Aorta (tissue), 5 donors: ENCODE measurements at places on chromosomes 3 and 15. TPM values are rescaled to one million over a fixed set of nuclear protein-coding genes. Genes with fewer than 3 reads are reported as not detected.

- no peak for DNase-seq
Measured at GRCh38 chr15:62676891-62677290, 365.7 kb upstream of the TPM1 start.

Gene C2CD4A
- total RNA-seq = 0.19 TPM

DNA sequence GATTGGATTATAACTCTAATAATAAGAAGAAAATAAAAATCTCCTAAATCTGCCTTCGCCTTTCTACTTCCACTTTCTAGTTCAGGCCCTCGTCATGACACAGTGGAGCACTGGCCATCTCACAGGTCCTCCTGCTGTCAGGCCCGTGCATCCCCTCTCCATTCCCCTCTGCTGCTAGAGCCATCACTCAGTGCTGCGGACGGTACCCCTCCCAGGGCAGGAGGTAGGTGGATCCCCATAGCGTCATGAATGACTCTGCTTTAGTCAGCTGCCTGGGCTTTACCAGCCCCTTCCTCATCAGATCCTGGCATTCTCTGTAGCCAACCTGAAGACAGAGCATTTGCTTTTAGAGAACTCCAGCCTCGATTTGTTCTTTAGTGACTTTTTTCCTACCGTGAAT lies 12.0 kb upstream of the PPP1R2 start:
- no peak for DNase-seq

Gene C3orf22
- not detected for total RNA-seq

GRCh38 chr15:34815836-34816235 lies 20.5 kb upstream of the ACTC1 start:
- DNase-seq = no peak

DNA sequence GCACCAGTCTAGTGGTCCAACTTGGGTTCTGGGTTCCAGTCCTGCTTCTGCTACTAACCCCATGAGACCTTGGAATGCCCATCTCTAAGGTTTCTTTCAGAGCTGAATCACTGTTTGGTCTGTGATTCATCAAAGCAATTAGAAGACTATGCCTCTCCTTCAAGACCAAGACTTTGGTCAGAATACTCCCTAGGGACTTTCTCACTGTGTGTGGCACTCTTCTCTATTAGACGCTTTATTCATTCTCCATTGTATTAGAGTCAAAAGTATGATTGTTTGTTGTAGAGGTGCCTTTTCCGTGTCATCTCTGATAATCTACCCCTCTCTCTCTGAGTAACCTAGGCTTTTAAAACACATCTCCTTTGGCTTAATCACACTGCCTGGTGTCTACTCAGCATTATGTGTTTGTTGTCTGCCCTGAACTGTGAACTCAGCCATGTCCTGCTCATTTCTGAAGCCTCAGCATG lies 90.5 kb downstream of the LPP start:
- no peak for DNase-seq

Gene CSNK1G1
- total RNA-seq = 25.3 TPM
